CD4-positive, alpha-beta T cell treated with Interleukin-1 beta for 1 hour (primary cell): ENCODE measurements at places on chromosomes 1 and 21.

GRCh38 chr1:207073906-207074820, 14.5 kb upstream of the C4BPB start:
- DNase-seq, result no peak

GRCh38 chr21:44542716-44543115, 2.7 kb upstream of the KRTAP10-1 start:
- DNase-seq, result no peak

GRCh38 chr1:201149400-201149799, 4.9 kb downstream of the TMEM9 start:
- peak; percentile 21 for DNase-seq

DNA sequence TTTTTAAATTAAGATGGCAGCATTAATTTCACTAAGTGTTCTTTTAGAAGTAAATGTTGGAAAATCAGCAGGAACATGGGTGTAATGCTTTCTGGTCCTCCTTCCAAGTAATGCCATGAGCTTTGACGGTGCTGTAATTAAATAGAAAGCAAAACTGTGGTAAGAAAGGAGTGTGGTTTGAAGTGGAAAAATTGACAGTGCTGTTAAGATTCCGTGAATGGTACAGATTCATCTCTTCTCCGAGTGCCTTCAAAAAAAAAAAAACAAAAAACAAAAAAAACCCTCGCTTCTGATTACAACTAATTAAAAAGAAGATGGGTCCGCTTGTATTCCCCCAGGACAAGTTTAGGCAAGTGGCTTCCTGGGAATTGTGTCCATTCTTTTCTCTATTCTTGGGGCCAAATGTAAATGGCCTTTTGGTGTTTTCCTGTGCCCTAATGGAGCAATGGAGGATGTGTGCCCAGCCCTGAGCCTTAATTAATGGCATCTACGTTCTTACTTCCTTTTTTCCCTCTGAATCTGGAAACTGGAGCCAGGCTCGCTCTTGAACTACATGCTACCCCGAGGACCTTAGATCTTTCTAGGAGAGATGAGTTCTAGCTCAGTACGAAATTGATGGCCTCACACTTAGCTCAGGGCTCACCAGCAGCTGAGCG, 5.1 kb downstream of the LMO4 start:
- peak; percentile 44 for DNase-seq

DNA sequence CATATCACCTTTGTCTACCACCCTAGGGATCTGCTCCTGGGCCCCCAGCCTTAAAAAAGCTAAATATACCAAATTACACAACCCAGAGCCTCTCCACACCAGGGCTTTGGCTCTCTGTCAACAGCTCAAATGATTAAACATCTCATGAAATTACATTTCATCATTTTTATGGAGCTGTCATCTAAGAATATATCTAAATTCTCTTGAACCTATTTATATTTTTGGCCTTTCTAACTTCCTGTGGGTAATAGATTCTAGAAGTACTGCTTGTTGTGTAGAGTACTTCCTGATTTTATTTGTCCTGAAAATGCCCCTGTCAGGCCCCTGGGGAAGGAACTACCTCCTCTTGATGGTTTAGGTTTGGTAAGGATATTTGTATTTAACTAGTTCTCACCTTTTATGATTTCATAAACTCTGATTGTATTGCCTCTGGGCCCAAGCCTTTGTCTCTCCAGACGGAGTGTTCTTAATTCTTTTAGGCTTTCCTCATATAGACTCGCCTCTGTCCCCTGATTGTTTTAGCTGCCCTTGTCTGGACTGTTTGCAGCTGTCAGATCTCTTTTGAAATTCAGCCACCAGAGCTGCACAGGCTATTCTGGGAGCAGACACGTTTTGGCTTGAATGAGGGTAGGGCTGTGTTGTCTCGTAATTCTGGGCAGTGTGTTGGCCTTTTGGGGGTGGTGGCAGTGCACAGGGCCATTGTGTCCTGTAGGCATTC, 16.6 kb downstream of the MYOG start:
- DNase-seq, result no peak

GRCh38 chr1:173048621-173049321, 2.0 kb downstream of the TNFSF18 start:
- no peak for DNase-seq

GRCh38 chr1:183774938-183775337, 30.0 kb upstream of the RGL1 start:
- DNase-seq, result no peak

DNA sequence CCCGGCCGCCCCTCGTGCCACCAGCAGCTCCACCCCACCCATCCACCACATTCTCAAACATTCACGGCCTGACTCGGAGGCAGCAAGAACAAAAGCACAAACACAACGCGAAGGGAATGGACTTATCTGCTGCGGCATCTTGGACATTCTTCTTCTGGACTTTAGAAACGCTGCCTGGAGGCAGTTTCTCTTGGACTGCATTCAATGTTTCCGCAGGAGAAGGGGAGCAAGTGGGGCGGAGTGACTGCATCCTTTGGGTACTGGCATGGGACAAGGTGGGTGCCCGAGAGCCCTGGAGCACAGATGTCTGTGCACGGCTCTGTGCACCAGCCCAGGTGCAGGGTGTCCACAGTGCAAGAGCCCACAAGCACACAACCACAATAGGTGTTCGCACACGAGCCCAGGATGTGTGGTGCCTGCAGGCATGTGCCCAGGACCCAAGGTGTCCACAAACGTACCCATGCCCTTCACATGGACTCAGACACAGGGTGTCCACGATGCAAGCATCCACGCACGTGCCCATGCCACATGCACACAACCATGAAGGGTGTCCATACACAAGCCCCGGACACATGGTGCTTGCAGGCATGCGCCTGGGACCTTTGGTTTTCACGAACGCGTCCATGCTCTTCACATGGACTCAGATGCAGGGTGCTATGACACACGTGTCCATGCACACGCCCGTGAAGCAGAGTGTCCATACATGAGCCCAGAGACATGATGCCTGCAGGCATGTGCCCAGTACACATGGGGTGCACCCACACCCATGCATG, 53.6 kb downstream of the WNT9A start:
- no peak for DNase-seq

DNA sequence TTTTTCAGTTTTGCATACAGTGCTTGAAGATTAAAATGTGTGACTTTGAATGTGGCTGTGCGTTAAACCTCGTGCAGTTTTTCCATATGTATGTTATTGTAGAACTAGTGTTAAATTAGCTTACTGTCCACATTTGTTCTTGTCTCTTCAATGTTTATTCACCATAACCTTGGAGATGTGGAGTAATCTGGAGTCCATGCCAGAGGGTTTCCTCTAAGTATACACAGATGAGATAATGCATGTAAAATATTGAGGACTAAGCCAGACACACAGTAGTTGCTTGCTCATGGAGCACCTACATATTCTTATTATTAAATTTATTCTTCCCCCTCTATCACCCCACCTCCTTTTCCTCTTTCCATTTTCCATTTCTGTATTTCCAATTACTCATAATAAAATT, 7.7 kb upstream of the GIPC2 start:
- DNase-seq, result no peak

DNA sequence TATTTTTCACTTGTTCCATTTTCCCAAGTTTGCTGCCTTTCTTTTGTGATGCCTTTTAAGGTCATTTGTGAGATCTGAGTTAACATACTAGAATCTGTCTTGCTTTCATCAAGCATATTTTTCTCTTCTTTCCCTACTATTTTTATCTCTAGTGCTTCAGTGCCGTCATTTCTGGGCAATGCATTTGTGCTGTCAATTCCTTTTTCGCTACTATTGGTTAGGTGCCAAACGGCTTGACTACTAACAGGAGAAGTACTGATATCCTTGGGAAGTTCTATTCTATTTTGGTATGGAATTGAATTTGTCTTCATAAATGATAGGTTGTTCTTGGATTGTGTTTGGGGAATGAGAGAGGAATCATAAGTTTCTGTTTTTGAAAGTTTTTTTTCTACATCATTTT, 42.2 kb downstream of the LRRC53 start:
- DNase-seq, result no peak
